ENCODE measurements at places on chromosomes 5 and 9. TPM values are rescaled to one million over a fixed set of nuclear protein-coding genes. Genes with fewer than 3 reads are reported as not detected.

The ASB6 gene
- 21.8 TPM for total RNA-seq

The GHR gene
- 10.5 TPM for total RNA-seq

The EIF4E1B gene
- total RNA-seq = not detected

The SLC45A2 gene
- not detected for total RNA-seq

The DELE1 gene
- 144 TPM for total RNA-seq

DNA sequence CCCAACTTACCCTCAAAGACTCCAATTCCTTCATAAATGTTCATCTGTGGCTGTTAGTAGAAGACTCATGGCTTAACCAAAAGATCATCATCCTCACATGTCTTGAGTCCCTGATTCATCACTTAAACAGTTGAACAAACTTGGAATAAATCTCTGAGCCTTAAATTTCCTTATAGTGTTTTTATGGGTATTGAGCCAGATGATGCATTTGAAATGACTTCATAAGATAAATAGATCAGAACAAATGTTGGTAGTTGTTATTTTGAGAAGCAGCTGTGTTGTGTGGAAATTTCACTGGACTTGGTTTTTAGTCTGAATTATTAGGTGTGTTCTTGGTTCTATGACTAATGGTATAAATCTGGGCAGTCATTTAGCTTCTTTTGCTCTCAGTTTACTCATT lies 236.2 kb downstream of the NNT start:
- DNase-seq = no peak

GRCh38 chr5:109278141-109278540 lies 131.6 kb downstream of the PJA2 start:
- DNase-seq = no peak

DNA sequence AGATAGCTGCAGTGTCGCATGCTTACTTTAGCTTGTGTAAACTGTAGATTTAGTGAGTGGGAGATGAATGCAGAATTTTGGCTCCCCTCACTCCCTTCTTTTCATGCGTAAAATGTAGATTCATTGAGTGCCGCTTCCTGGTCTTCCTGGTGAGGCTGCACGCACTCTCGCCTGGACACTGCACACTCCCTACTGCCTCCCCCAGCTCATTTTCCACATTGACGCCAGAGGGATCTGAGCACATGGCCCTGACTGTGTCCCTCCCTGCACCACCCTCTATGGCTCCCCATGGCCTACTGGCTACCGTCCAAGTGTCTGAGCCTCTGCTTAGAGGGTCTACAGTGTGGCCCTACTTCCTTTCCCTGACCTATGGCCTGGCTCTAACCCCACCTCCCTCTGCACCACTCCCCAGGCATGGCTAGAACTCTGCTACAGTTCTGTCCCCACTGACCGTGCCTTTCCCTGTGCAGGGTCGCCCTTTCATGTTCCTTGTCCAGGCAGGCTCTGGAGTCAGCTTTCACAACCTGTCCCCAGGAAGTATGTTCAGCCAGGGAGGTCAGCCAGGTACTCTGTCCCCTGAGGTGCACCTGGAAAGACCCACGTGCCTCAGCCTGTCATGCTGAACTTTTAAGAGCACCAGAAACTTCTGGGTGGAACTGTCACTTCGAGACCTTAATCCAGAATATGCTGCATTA lies 160.6 kb downstream of the COL23A1 start:
- no peak for DNase-seq

DNA sequence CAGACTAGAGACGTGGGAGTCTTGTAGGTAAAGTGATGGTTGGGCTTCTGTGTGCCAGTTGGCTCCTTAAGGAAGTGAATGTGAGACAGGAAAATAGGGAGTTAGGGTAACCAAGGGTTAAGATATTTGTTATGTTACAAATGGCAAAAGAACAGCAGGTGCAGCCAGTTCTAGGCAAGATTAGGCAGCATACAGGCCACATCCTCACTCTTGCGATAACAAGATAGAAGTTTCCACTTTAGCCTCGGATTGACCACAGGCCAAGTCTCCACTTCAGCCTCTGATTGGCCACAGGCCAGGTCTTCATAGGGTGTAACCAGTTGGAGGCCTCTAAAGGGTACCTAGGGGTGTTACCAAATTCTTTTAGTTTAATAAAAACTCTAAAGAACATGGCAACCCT lies 54.6 kb upstream of the ABCA1 start:
- no peak for DNase-seq

DNA sequence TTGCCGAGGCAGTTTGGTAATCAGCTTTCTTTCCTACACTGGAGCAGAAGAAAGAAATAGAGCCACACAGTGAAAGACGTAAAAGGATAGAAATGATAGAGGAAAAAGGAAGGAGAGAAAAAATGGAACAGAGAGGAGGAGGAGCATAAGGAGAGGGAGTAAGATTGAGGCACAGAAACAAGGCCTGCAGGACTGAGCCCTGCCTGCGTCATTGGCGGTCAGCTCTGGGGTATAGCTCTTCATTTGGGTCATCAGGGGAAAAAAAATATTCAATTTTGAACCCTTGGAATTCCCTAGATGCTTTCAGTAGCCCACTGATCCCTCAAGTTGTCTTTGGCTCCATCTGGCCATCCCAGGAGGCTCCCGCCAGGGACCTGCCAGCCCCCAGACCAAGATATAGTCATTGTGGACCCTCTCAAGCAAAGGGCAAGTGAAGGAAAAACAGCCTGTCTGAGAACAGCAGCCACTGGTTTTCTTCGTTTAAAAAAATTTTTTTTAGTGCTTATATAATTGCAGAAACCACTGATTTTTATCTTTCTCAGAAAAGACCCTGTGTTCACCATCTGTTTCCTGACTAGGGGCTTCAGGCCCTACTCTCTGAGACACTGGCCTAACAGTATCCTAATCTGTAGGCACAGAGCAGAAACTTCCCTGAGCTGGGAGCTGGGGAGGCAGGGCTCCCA lies 31.3 kb upstream of the MATR3 start:
- DNase-seq = no peak

DNA sequence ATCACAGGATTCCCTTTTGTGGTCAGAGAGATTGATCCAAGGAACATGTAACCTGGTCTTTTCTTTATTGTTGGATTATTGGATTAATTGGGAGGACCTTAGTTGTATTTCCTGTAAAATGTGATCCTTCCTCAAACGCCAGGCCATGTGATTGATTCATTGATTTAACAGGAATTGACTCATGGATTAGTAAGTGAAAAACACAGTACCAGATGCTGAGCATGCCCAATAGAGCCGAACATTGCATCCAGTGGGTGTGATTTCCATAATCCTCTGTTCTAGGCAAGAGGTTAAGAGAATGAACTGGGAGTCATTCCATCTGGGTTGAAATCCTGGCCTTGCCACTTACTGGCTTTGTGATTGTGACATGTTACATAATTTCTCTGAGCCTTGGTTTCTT lies 522.3 kb downstream of the MAT2B start:
- DNase-seq = no peak

DNA sequence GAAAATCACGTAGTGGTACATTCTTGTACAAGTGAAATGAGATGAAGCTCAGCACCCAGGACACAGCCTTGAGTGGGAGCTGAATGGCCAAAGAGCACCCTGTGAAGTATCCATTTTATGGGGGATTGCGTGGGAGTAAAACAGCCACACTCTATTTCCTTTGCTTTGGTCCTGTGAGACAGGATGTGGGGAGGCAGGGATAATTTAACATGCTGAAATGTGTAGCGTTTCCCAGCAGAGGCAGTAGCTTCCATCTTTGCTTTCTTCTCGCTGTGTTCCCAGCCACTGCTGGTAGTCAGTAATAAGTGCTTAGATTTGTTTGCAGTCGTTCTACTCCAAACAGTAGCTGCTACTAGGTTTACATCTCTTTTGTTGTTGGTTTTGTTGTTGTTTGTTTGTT lies 4.4 kb downstream of the IL31RA start:
- DNase-seq = no peak

GRCh38 chr9:137306850-137307254 lies 4.8 kb upstream of the NRARP start:
- DNase-seq = no peak

- no peak for DNase-seq
These were observed 6.0 kb upstream of the RXRA start for GRCh38 chr9:134320126-134320867.

GRCh38 chr5:147688656-147689356 lies 93.7 kb downstream of the JAKMIP2 start:
- peak; percentile 15 for DNase-seq

DNA sequence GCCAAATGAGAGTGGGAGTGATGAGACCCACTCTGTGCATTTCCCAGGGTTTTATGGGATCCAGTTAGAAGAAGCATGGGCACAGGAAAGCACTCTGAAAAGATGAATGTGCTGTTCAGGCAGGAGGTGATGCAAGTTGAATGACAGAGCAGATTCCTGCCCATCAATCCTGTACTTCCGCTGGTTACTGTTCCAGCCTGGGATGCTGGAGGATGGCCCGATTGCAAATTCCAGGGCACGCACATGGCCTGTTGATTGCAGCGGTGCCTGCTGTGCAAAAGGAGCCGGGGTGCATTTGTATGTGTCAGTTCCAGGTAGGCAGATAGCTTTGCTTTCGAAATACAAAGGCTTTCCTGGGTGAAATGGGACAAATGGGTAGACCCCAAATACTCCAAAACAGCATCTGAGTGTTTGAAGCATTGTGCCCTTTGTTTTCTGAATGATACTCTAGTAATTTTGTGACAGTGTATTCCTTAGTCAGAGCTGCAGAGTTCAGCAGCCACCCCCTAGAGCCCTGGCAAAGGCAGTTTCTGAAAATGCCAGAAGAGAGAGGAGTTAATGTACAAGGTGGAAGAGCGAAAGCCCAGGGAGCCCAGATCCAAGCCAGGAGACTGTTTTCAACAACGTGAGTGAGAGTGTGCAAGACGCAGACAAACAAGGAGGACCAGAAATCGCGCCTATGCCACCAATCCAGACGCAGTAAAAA lies 454.2 kb upstream of the CLINT1 start:
- DNase-seq = no peak

GRCh38 chr9:4713849-4714248 lies 27.2 kb downstream of the AK3 start:
- DNase-seq = no peak

DNA sequence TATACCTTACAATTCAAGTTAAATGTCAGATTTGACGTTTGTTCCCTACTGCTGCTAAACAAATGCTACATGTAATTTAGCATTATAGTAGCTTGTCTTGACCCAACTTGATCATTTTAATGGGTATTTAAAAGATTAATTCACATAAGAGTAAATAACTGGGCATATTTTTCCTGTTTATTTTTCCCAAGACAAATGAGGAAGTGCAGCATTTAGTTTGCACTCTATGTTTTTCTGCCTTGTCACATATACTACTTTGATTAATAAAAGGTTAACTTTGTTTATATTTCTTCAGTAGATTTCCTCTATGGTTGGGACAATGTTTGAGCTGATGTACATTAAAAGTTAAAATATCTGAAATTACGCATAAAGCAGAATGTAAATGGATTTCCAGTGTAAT lies 641.8 kb downstream of the PRR16 start:
- DNase-seq = no peak

- DNase-seq = no peak
These were observed 1.7 kb downstream of the CPLX2 start for GRCh38 chr5:175873088-175873454.

- no peak for DNase-seq
These were observed 47.6 kb upstream of the SHOC1 start for GRCh38 chr9:111842313-111842712.
